ENCODE measurements at places on chromosomes 2 and 18.

DNA sequence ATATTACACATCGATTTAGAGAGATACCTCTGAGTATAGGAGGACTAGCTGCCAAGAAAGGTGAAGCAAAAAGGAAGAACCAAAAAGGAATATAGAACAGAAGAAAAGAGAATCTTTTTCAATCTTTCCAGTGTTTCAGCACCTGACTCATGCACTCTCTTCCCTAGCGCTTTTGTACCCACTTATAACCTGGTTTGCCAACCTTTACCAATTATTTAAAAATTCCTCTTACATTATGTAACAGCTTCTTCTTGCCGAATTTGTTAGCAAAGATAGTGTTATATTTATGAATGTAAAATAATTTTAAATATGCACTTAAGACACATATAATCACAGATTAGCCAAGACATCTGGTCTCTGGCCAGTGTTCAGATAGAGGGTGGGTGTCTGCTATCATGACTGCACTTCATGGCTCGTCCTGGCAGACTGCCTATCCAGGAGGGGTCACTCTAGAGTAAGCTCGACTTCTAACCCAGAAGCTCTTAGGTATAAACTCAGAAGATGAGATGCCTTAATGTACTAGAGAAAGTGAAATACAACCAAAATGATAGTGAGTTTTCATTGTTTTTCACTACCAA is 122.9 kb downstream of the ATAD2B start:
- no peak for DNase-seq

DNA sequence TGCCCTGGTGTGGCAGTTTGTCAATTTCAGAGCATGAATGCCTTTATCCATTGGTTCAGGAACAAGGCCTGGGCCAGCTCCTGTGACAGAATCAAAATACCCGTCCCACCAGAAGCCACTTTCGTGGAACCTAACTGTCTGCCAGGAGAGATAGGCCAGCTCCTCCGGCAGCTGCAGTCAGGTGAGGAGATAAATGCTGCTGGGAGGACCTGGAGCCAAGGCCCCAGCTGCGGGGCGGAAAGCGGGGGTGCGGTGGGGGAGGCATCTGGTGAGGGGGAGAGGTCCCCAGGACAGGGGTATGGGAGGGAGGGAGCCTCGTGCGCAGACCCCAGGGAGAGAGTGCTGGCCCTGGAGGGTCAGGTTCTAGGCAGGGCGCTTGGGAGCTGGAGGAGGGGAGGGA is 4.4 kb upstream of the ASB1 start:
- no peak for DNase-seq

- DNase-seq: no peak
These were observed 88.7 kb upstream of the EFEMP1 start for GRCh38 chr2:56012221-56012765.

GRCh38 chr2:164967781-164968228 is 12.5 kb upstream of the SLC38A11 start:
- no peak for DNase-seq

DNA sequence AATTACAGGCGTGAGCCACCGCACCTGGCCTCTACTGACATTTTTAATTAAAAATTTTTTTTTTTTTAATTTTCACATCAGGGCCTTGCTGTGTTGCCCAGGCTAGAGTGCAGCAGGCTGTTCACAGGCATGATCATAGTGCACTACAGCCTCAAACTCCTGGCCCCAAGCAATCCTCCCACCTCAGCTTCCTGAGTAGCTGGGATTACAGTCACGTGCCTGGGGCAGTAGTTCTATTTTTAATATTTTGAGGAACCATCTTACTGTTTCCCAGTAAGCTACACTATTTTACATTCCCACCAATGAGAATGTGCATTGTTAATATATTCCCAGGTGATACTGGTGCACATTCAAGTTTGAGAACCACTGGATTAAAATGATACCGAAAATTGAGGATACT is 92.7 kb downstream of the WDSUB1 start:
- DNase-seq: no peak

Data from stimulated activated CD4-positive, alpha-beta T cell treated with anti-CD3 and anti-CD28 coated beads, TNF-alpha, amount 100 ng/mL, for 1 hour (primary cell).